ENCODE measurements at places on chromosomes 5 and 9.

GRCh38 chr5:124088289-124089032, 576.5 kb downstream of the CSNK1G3 start:
- no peak for DNase-seq

DNA sequence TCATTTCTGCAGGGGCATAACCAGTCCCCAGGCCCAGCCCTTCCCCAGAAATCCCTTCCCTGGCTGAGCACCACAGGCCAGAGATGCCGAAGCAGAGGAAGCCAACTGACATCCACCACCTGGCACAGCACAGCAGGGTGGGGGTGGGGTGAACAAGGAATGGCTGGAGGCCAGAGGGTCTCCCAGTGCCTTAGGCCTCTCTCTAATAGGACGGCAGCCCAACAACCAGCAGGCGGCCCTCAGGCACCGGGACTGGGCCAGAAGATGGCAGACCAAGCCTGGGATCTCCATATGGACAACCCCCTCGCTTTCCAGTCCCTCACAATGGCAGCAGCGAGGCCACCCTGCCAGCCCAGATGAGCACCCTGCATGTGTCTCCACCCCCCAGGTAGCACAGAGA, 13.2 kb downstream of the PDLIM4 start:
- no peak for DNase-seq

GRCh38 chr9:132008184-132008803, 71.4 kb downstream of the MED27 start:
- DNase-seq, result no peak

DNA sequence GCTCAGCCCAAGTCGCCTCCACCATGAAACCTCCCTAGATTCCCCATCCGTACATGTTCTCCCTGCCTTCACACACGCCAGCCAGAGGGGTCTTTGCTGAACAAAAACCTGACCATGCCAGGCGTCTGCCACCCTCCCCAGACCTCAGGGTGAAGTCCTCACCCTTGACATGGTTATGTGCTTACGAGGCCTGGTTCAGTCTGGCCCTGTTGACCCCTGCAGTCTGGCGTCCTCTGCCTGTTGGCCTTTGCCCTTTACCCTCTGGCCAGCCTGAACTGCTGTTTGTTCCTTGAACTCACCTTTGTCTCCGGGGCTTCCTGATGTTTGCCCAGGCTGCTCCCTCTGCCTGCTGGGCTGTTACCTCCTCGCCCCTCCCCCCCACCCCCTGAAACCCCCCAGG, 29.8 kb downstream of the NCS1 start:
- DNase-seq, result no peak

DNA sequence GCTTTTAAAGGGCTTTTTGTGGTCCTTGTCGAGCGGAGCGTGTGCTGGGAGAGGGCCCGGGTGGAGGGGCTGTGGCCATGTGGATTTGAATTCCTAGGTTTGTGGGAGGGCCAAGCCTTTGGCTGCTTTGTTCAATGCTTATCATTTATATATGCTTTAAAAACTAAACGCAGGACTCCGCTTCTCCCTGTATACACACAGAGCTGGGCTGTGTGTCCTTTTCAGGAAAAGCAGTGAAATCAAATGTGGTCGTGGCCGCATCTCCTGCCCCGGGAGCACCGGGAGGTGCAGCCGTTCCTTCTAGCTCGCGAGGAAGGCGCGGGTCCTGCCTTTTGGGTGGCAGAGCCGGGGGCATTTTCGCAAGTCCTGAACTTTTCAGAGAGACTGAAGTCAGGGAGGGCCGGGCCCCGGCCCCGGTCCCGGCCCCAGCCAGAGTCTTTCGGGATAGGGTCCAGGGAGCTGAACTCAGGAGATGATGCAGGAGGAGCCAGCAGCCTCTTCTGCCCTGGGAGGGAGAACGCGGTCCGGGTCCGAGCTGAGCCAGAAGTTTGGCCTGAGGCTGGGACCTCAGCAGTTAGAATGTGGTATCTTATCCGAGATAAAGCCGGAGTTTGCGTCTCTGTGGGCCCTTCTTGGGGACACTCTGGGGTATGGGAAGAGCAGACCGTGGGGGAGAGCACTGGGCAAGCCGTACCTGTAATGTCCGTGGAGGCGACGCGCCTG, 158.8 kb downstream of the C9orf152 start:
- DNase-seq, result no peak

DNA sequence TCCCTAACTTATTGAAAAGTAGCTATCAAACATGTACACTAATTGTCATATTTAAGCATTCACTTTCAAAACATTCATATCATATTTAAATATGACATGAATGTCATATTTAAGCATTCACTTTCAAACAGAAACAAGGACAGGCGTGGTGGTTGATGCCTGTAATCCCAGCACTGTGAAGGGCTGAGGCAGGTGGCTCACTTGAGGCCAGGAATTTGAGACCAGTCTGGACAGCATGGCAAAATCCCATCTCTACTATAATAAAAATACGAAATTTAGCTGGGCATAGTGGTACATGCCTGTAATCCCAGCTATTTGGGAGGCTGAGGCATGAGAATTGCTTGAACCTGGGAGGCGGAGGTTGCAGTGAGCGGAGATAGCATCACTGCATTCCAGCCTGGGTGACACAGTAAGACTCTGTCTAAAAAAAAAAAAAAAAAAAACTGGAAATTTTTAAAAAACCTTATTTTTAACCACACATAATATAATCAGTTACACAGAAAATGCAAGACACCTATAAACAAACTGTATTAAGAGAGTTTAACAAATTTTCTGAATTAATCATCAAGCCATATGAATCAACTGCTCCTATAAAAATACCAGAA, 88.1 kb downstream of the LPAR1 start:
- DNase-seq, result no peak

DNA sequence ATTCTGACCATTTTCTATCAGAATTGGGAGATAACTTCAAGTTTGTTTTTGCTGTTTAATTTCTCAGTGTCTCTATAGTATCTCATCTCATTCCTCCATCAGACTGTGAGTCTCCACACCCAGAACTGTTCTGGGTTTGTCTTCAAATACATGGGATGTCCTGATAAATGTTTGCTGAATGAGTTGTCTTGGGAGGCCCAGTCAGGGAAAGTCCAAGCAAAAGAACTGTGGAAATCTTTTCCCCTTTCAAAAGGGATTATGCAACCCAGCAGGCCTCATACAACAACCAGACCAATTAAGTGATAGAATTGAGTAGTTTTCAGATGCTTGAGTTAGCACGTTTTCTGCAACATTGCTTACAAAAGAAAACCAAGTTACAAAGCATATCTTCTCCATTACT, 324.4 kb downstream of the BRINP1 start:
- no peak for DNase-seq

DNA sequence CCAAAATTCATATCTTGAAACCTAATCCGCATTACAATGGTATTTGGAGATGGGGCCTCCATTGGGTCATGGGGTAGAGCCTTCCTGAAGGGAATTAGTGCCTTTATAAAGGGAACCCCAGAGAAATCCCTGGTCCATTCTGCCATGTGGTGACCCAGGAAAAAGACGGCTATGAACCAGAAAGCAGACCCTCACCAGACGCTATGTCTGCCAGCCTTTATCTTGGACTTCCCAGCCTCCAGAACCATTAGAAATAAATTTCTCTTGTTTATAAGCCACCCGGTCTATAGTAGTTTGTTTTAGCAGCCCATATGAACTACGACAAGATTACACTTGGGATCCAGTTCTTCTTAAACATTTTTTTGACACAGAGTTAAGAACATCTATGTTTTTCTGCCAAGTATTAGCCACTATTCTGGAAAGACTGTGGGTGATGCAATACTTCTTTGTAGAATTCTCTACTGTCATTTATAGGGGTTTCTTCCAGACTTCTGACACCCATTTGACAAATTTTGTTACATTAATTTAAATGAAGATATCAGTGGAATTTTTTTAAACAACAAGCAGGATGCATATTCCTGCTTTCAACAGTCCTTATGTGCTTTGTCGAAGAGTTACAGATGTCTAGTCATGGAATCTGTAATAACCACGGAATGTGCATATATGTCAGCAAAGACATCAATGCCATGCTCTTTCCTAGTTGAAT, 572.4 kb downstream of the NR2F1-AS1 start:
- no peak for DNase-seq

- no peak for DNase-seq
These were observed 147.0 kb downstream of the PAM start for GRCh38 chr5:102902135-102902448.

DNA sequence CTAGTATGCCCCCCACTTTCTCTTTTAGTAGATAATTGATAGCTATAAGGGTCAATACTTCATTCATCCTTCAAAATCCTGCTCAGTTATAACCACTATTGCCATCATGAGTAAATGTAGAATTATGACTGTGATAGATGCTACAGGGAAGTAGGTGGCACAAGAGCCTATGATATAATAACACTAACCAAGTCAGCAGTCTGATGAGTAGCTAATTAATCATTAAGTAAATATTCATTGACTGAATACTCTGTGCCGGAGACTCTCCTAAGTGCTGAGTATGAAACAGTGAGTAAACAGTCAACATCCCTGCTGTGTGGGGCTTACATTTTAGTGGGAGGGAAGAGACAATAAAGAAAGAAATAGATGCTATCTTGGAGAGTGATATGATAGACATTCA, 430.3 kb upstream of the ZNF462 start:
- no peak for DNase-seq

- DNase-seq, result no peak
These were observed 27.9 kb downstream of the CD274 start for GRCh38 chr9:5478206-5478605.

DNA sequence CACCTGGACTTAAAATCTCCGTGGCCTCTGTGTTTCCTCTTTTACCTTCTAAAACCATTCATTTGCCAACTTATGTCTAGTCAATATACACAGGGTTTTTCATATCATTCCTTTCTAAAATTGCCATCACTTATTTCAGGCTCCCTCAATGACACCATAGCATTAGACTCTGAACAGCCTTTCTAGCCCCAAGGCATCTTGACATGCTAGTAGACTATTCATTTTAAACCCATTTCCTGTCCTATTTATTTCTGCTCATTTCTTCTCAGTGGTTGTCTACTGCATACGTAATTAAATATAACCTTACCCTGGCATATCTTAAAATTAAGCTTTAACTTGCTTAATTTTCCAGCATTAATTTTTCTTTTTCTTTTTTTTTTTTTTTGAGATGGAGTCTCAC, 83.2 kb downstream of the PHAX start:
- DNase-seq, result no peak

GRCh38 chr5:94769996-94770395, 151.5 kb downstream of the SLF1 start:
- DNase-seq, result no peak

- DNase-seq, result no peak
These were observed 101.0 kb downstream of the CD180 start for GRCh38 chr5:67095346-67096171.

- peak; percentile 6 for DNase-seq
These were observed 1.1 kb upstream of the MAT2B start for GRCh38 chr5:163504079-163504931.

GRCh38 chr5:157215514-157216167, 35.0 kb downstream of the ITK start:
- no peak for DNase-seq

- DNase-seq, result no peak
These were observed 59.9 kb downstream of the ZFAND5 start for GRCh38 chr9:72305102-72305546.

GRCh38 chr5:75481024-75481423, 30.4 kb downstream of the CERT1 start:
- no peak for DNase-seq

- DNase-seq, result no peak
These were observed 39.6 kb upstream of the CEP78 start for GRCh38 chr9:78196258-78196657.

- DNase-seq, result no peak
These were observed 6.6 kb downstream of the CWC27 start for GRCh38 chr5:64775291-64775690.

GRCh38 chr9:27247756-27248155, 49.2 kb downstream of the EQTN start:
- no peak for DNase-seq

- no peak for DNase-seq
These were observed 38.8 kb upstream of the LIFR start for GRCh38 chr5:38595132-38595745.

GRCh38 chr5:17314907-17315471, 97.6 kb downstream of the BASP1 start:
- DNase-seq, result no peak

DNA sequence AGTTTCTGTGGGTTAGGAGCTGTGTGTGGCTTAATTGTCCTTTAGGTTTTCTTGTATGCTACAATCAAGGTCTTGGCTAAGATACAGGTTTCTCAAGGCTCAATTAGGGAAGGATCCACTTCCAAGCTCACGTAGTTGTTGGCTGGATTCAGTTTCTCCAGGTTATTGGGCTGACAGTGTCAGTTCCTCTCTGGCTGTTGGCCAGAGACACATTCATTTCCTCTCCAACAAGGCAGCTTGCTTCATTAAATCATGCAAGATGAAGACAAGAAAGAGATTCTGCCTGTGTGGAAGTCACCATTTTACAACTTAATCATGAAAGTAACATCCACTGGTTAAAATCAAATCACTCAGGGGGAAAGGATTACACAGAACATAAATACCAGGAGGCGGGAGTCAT, 275.7 kb upstream of the KIF2A start:
- no peak for DNase-seq

DNA sequence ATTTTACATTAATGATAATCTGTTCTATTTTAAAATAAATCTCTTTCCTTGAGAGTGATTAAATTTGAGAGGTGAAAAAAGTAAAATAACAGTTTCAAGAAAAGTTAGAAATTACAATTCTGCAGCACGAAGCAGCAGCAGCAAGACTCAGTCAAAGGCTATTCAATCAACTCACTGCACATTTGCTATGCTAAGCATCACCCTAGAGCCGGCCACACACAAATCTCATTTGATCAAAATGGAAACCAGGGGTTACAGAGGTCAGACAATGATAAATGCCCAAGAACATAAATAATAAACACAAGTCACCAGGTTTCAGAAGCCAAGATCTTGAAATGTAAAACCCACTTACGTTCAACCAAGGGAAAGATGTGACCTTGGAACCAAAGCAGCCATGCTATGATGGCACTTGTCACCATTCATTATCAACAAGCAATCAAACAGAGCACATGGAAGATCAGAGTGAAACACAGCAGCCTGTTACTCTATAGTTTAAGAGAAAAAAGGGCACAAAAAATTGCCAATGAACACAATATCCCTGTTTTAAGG, 136.0 kb downstream of the EPB41L4A start:
- DNase-seq, result no peak

DNA sequence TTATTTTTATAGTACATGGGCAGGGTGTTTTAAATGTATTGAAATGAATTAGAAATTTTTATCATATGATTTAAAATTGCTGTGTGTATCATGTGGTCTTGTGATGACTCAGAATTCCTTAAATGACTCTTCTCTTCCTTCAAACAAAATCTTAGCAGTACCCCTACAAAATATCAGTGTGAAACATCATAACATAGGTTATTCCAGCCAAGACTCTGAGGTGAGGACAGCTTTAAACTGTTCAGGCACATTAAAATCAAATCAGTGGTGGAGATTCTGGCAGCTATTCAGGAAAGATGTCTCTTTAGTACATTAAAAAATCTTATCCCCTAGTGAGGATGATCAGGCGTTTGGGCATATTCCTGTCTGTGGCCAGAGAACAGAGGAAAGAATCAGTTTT, 174.0 kb downstream of the MAN2A1 start:
- no peak for DNase-seq
